ENCODE measurements at places on chromosomes 3 and 15. TPM values are rescaled to one million over a fixed set of nuclear protein-coding genes. Genes with fewer than 3 reads are reported as not detected.
A peak's percentile ranks its signal among the peaks of the same experiment; 100 is the strongest.

- no peak for DNase-seq
Measured at GRCh38 chr3:151567477-151567876, 106.6 kb upstream of the IGSF10 start.

- DNase-seq = no peak
Measured at GRCh38 chr3:141104151-141104821, 53.1 kb downstream of the SPSB4 start.

DNA sequence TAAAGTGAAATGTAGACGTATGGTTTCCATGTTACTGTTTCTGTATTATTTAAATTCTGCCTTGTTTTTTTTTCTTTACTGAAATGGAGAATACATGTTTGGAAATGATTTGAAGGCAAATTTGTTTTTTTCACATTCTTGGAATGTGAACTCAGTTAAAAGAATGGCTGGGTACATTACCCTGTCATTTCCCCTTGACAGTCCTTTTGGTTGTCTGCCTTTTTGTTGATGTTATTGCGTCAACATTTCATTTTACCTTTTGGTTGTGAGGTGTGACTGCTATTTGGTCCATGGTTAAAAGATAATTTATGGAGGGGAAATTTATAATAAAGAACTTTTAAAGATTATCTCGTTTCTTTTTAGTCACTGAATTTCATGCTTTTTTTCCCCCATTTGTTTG, 3.2 kb upstream of the GPR171 start:
- DNase-seq = no peak

DNA sequence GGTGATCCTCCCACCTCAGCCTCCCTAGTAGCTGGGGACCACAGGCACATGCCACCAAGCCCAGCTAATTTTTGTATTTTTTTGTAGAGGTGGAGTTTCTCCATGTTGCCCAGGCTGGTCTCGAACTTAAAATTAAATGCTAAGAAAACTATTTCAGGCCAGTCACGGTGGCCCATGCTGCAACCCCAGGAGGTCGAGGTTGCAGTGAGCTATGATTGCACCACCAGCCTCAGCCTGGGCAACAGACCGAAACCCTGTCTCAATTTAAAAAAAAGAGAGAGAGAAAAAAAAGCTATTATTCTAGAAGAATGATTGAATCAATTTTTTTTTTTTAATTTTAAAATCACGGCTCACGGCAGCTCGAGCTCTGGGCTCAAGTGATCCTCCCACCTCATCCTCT, 4.7 kb downstream of the SLC51A start:
- no peak for DNase-seq

DNA sequence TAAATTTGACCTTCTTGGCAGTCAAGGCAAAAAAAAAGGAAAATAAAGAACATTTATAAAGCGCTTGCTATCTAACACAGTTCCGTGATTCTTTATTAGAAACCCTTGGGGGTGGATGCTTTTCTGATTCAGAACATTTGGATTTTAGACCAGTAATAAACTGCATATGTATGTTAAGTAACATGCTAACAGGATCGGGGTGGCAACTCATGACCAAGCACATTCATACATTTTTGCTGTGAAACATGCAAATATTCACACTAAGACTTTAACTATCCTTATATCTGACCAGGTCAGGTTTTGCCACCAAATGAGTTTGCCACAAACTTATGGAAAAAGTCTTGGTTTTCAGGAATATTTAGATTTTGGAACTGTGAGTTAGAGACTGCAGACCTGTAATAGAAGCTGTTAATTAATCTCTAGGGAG, 30.4 kb upstream of the KLF13 start:
- no peak for DNase-seq

- DNase-seq = no peak
Measured at GRCh38 chr15:35290301-35290721, 205.2 kb upstream of the NANOGP8 start.

GRCh38 chr3:26271848-26272247, 350.7 kb upstream of the LRRC3B start:
- no peak for DNase-seq

DNA sequence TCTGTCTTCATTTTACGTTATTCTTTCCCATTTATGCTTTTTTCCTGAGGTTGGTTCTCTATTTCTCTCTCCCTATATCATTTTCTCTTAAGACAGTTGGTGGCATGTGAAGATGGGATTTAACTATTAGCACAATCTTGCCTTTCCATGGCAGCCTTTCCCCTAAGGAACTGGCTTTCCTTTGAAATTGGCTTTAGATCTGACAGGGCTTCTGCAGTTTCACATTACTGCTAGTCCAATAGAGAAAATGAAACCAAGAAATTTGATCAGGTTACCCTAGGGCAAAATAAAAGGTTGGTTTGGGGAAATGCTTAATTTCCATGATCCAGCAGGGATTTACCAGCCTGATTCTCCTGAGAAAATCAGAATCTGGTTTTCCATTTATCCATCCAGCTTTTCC, 22.7 kb upstream of the CHL1 start:
- no peak for DNase-seq

DNA sequence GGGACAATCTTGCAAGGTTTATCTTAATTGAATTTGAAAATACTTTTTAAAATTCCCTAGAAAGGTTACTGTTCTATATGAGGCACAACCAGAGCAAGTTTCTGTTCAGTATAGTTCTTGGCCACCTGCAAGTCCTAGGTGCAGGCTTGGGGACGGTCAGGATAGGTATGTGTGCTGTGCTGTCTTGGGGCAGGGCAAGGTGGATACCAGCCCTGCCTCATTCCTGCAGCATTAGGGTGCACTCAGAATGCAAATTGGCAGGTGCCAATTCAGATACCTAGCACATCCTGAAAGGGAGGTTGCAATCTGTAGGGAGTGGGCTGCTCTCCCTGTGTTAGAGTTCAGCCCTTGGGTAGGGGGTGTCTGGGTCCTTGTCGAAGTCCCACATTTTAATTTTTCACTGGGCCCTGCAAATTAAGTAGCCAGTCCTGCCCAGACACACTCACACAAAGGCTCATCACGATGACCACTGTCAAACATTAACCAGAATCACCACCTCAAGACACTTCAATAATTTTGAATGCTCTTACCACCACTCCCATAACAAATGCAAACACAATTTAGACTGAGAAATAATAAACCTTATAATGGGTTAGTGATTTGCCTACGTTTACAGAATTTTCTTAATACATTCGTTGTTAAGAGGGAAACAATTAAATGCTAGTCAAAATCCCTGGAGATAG, 838.0 kb upstream of the NR2F2 start:
- no peak for DNase-seq

GRCh38 chr15:78726870-78727551, 84.3 kb downstream of the ADAMTS7 start:
- DNase-seq = peak; percentile 21

DNA sequence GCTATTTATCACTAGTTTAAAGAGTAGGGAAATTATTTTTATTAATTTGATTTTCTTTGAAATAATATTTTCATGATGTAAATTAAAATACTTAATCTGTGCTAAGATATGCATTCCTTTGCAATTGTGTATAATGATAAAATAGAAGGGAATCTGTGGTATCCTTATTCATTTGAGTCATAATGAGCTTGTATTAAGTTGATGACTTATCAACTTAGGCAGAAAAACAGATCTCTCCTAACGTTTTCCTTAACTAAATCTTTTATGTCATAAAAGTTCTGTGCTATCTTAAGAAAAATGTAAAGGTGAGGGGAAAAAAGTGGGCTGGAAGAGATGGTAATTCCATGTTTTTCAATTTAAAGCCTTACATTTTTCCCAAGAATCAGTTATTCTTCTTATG, 1.9 kb downstream of the FGF7 start:
- DNase-seq = no peak

DNA sequence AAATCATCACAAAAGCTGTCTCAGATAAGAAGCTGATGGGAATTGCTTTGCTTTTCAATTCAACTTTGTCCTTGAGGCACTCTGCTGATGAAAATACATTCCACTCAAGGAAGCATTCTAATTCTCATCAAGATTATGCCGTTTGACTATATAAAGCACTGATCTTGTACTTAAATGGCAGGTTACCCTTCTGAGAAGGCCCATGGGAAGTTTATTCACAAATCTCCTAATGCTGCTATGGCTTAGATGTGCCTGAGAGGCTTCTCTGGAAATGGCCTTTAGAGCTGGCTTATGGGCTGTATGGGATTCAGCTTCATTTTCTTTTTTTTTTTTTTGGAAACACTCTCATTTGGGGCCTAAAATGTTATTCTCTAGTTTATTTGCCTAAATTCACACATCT, 69.7 kb upstream of the ARNT2 start:
- no peak for DNase-seq

- peak; percentile 74 for DNase-seq
Measured at GRCh38 chr15:47473832-47474231, 243.5 kb upstream of the SEMA6D start.

DNA sequence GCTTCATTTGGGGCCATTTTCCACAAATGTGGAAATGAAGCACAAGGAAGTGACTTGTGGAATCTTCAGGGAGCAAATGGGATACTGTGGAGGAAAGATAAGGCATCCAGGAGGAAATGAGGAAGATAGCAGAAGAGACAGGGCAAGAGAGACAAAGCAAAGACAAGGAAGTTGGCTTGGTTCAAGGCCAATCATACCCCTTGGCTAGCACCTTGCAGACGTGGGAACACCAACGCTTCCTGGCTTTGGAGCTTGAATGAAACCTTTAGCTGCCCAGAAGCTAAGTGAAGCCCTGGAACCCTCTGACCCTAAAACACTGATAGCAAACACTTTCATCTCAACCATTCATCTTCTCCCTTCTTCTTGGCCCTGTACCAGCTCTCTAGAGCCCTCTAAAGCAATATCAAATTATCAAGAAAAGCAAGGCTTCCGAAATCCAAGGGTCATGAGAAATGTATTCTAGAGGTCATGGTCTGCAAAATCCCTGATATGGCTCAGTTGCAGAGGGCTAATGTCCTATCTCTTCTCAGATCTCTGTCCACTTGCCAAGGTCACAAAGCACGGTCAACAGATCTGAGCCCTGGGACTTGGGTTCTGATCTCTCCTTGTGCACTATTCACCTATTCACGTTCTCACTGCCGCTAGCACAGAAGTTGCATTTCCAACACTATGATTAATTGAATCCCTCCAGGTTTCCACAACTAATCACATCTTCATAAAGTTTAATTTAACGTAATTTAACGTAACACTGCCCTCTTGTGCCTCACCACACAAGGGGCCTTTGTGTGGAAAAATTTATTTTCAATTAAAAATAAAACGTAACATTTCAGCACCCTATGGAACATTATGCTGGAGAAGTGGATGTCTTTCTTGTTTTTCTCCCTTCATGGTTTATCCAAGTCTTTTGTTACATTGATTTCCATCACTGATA, 557.6 kb upstream of the ADAMTS9 start:
- DNase-seq = no peak

- no peak for DNase-seq
Measured at GRCh38 chr3:122101646-122102045, 46.5 kb downstream of the CD86 start.

- DNase-seq = no peak
Measured at GRCh38 chr15:84858231-84858630, 26.2 kb upstream of the SLC28A1 start.

- DNase-seq = no peak
Measured at GRCh38 chr3:117246771-117247555, 537.4 kb downstream of the TUSC7 start.

DNA sequence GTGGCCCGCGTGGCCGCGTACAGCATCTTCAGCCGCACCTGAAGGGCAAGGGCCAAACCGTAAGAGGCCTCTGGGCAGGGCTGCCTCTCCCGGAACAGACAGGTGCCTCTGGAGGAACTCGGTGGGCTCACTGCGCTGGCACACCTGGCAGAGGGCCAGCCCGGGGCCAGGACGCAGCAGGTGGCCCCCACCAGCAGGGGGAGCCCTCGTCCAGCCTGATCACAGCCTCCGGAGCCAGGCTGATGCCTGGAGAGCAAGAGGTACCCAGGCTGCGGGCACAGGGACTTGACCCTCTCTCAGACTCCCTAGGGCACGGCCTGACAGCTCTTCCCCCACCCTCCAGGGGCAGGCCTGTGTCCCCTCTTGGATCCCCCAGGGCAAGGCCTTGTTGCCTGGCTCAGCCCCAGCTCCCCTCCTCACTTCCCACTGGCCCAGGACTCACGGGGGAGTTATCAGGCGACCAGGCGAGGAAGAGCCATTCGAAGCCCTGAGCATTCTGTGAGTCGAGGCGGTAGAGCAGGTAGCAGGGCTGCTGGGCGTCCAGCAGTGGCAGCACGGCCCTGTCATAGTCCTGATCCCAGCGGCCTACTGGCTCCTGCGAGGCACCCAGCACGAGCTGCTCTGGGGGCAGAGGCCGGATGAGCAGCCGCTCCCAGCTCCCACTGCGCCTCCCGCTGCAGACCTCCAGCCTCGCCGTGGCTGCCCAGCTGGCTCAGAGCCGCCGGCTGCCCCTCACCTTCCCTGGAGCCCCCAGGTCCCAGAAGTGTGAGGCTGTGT, 6.2 kb upstream of the TLR9 start:
- no peak for DNase-seq

DNA sequence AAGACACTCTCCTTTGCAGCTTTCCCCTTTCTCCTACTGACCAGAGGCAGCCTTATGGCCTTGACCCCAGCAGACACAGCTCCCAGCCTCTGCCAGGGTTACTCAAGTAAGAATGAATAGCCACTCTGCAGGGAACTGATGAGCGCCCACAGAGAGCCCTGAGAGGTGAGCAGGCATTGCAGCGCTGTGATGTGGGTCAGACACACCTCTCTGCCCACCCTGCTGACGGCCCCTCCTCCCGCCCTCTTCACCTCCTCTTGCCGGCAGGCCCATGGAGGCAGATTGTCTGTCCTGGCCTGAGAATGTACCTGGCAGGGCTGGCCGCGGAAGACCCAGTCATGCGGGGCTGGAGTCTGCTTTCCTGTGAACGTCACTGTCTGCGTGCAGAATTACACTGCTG, 512.6 kb upstream of the PPP2R3A start:
- DNase-seq = no peak

- DNase-seq = no peak
Measured at GRCh38 chr3:122991236-122991985, 36.2 kb downstream of the SEMA5B start.

- no peak for DNase-seq
Measured at GRCh38 chr3:77222701-77223100, 182.8 kb downstream of the ROBO2 start.

- DNase-seq = no peak
Measured at GRCh38 chr3:16313886-16314645, 49.1 kb downstream of the OXNAD1 start.

- DNase-seq = no peak
Measured at GRCh38 chr3:191065181-191065805, 133.7 kb upstream of the OSTN start.

DNA sequence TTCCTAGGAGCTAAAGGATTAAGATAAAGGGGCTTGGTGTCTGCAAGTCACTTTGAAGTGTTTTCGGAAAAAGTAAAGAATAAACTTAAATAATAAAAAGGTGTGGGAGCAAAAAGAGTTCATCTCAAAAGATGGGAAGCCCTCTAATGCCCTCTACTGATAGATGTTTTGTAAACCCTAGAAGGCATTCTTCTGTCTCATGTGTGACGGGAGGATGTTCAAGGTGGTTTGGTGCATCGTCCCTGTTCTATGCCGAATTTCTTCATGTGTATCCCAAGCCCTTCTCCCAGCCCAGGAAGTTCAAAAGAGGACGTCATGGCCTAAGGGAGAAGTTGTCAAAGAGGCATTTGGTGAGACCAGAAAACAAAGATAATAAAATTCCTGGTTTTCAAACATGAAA, 37.2 kb downstream of the CCK start:
- no peak for DNase-seq

GRCh38 chr15:67794832-67795574, 30.3 kb upstream of the SKOR1 start:
- DNase-seq = peak; percentile 7

CFAP20DC gene
- total RNA-seq = not detected

HCLS1 gene
- total RNA-seq = 9.6 TPM

MCTP2 gene
- total RNA-seq = 2.0 TPM

SLCO2A1 gene
- 15.1 TPM for total RNA-seq

FBN1 gene
- 57.1 TPM for total RNA-seq

GOLGA8J gene
- total RNA-seq = not detected

FETUB gene
- not detected for total RNA-seq

PSTPIP1 gene
- 2.3 TPM for total RNA-seq

PARP6 gene
- 44.1 TPM for total RNA-seq

All from right atrium auricular region (tissue), 2 donors.